ENCODE measurements at places on chromosomes 7 and 10. TPM values are rescaled to one million over a fixed set of nuclear protein-coding genes. Genes with fewer than 3 reads are reported as not detected.

SPDYE2B gene
- not detected for total RNA-seq

FIS1 gene
- 86.7 TPM for total RNA-seq

PRLHR gene
- total RNA-seq: not detected

MEIG1 gene
- total RNA-seq: 0.91 TPM

SPDYE11 gene
- not detected for total RNA-seq

FBXL13 gene
- total RNA-seq: not detected

AKR1C8 gene
- total RNA-seq: not detected

GIMAP7 gene
- 49.9 TPM for total RNA-seq

C7orf57 gene
- 0.12 TPM for total RNA-seq

CASTOR2 gene
- 3.1 TPM for total RNA-seq

PARG gene
- 29.1 TPM for total RNA-seq

LRMDA gene
- not detected for total RNA-seq

NPSR1 gene
- total RNA-seq: not detected

DRGX gene
- total RNA-seq: not detected

PRKAR2B gene
- total RNA-seq: 1.1 TPM

ARHGAP22 gene
- not detected for total RNA-seq

MEST gene
- total RNA-seq: 3.2 TPM

SLC18A2 gene
- total RNA-seq: not detected

SEMA3C gene
- not detected for total RNA-seq

AGBL3 gene
- total RNA-seq: 2.8 TPM

CH25H gene
- not detected for total RNA-seq

STAM gene
- 47.2 TPM for total RNA-seq

TMEM213 gene
- not detected for total RNA-seq

PLPP4 gene
- not detected for total RNA-seq

TSPAN33 gene
- 6.1 TPM for total RNA-seq

ASB4 gene
- not detected for total RNA-seq

ASL gene
- total RNA-seq: 30.1 TPM

NT5C2 gene
- 64.9 TPM for total RNA-seq

HOXA5 gene
- not detected for total RNA-seq

HEPACAM2 gene
- total RNA-seq: not detected

AKR1C4 gene
- not detected for total RNA-seq

KIF20B gene
- total RNA-seq: 92.8 TPM

BMPR1A gene
- 19.5 TPM for total RNA-seq

NEBL gene
- total RNA-seq: not detected

CBX3 gene
- 279 TPM for total RNA-seq

TMEM225B gene
- total RNA-seq: not detected

ANKRD1 gene
- total RNA-seq: not detected

NPFFR1 gene
- total RNA-seq: not detected

FRMPD2 gene
- not detected for total RNA-seq

NPC1L1 gene
- not detected for total RNA-seq

FAM25C gene
- not detected for total RNA-seq

Measured in activated CD8-positive, alpha-beta memory T cell treated with anti-CD3 and anti-CD28 coated beads, Interleukin-2, amount 10 ng/mL, durations not matched to agents 7 days and 5 days (primary cell).